Omental fat pad (tissue), 4 donors: ENCODE measurements at places on chromosomes 4 and X.

DNA sequence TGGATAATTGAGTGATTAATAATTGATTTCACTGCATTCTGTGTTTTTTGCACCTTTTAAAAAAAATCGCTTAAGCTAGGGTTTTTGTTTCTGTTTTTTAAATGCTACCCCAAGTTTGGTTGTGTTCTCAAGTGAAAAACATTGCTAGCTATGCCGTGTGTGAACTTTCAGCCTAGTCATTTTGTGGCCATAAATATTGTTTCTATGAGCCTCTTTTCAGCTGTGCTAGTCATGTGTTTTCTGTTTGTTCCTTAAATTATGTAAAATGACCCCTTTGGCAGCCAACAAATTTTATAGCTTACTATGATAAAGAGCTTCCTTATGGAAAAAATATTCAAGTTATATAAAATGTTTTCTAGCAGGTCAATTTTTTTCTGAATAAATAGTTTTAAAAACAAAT, 59.1 kb downstream of the GALNT7 start:
- DNase-seq: no peak

GRCh38 chr4:147640331-147640730, 23.1 kb downstream of the TMEM184C start:
- DNase-seq: no peak

DNA sequence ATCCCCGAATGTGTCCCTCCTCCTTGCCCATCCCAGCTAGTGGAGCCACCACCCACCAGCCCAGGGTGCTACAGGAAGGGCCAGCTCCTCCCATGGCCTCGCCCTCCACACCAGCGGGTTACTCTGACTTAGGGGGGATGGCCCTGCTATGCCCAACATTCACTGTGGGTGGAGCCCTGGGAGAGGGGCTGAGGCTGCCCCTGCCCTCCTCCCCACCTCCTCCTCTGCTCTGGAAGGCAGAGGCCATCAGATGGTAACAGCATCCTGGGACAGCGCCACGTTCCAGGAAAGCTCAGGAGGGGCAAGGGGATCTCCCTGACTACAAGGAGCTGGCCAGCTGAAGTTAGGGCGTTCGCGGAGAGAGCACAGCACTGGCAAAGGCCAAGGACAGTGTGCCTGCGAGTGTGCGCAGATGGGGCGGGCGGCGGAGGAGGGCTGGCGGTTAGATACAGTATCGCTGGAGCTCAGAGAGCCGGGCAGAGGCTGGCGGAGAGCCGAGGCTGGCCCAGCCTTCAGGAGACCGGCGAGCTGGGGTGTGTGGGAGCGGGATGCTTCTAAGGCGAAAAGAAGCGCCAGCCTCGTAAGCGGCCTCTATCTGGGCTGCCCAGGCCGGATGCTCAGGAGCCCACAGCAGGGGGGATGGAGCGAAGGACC, 1.5 kb downstream of the JAKMIP1 start:
- DNase-seq: no peak

DNA sequence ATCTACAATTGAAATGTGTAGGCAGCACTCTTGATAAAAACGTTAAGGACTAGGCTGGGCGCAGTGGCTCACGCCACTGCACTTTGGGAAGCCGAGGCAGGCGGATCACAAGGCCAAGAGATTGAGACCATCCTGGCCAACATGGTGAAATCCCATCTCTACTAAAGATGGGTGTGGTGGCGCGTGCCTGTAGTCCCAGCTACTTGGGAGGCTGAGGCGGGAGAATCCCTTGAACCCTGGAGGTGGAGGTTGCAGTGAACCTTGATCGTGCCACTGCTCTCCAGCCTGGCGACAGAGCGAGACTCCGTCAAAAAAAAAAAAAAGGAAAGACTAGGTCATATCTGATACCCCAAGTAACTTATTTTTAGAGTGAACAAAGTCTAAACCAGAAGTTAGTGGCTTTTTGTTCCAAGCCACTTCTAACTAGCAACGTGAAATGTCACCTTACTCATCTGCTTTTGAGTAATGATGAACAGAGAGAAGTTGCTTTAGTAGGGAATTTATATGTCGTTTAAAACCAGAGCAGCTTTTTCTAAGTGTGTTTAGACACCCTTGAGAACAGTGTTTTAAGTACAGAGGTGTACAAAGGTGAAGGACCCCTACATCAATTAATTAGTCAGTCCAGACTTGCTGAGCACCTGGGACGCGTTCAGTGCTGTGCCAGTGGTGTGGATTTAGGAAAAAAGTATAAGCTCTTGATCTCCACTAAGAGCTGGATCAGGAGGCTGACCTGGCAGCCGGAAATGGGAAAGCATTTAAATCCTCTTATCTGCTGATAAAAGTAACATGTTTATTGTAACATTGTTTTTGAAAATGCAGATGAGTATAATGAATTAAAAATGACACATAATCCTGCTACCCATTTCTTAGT, 23.5 kb downstream of the SPRY1 start:
- DNase-seq: no peak

GRCh38 chr4:37603070-37603468, 83.1 kb downstream of the RELL1 start:
- peak; percentile 82 for DNase-seq

DNA sequence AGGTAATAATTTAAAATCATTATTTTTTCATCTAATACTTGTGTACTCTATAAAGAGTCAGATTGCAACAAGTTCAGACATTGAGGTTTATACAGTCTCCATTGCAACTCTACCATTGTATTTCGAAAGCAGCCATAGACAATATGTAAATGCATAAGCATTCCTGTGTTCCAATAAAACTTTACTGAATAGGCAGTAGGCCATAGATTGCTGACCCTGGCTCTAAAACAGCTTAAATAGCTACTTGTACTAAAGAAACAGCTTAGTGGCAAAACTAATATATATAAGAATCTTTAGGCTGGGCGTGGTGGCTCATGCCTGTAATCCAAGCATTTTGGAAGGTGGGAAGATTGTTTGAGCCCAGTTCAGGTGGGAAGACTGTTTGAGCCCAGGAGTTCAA, 115.3 kb downstream of the PRSS12 start:
- DNase-seq: no peak
